ENCODE measurements at places on chromosomes 5 and 9.
A peak's percentile ranks its signal among the peaks of the same experiment; 100 is the strongest.

DNA sequence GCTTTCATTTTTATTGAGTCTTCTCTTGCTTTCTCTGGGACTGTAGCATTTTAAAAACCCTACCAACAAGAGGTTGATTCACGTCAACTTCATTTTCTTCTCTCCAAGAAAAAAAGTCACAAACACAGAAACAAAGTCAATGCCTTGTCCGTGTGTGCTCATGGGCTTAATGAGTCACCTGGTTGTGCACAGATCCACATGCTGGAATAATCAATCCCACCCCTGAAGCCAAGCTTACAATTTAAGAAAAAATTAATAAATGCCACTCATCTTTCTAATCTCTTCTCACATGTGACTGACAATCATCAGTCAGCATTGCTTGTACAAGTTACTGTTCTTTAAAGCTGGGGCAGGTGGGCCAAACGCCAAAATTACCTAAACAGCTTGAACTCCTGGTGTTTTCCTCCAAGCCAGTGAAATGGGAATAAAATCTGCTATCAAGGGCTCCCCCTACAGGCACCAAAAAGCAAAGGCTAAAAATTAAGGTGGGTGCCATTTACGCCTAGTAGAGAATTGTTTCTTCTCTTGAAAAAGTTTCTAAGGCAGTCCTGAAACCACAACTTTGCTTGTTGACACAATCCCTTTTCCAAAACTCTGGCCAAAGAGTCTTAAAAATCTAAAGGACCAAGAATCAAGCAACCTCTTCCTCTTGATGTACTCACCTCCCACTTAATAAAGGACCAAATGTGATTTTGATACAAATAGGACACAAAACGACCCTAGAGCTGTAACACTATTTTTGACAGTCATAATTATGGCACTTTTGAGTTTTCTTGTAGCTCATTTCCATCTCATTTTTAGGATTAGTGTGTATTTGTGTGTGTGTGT lies 21.3 kb downstream of the TRMO start:
- no peak for DNase-seq

- DNase-seq, result no peak
These were observed 630 bp downstream of the POLE3 start for GRCh38 chr9:113409883-113410206.

DNA sequence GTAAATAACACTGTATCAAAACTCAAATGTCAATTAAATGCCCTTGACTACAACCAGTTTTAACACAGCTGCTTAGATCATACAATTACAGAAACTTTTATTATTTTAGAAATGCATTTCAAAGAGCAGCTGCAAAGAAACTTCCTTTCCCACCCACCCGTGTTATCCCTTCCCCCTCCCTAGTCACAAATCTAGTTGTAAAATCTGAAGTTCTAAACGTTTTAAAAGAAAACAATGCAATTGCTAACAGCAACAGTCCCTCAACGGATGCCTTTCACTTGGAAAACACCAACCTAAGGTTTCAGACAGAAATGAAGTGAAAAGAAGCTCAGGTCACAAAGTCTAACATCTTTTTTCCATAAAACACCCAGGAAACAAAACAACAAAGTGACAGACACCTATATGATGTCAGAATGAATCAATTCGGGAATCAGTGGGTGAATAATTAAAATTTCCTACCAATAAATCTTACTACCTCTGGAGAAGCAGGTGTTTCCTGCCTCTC lies 100.3 kb downstream of the FBXW11 start:
- no peak for DNase-seq

DNA sequence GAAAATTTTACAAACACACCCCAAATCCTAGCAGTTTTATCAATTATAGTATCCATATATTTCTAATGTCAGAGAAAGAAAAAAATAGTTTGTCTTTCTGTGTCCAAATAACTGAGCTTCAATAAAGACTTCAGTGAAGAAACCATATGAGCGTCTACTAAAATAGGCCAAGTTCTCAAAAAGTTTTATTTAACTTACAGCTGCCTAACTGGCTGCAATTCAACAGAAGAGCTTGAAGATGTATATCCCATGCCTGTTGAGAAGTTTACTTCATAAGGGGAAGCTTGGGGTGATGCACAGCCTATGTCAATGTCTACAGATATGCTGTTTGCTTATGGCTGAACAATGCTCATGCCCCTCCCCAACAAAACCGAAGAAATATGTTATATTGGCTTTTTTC lies 43.7 kb upstream of the ELOVL7 start:
- DNase-seq, result no peak

GRCh38 chr9:7756088-7756487 lies 43.5 kb downstream of the DMAC1 start:
- DNase-seq, result peak; percentile 33
